ENCODE measurements at places on chromosomes 5 and 9.

GRCh38 chr9:73437758-73438157 is 286.1 kb downstream of the ANXA1 start:
- DNase-seq = no peak

DNA sequence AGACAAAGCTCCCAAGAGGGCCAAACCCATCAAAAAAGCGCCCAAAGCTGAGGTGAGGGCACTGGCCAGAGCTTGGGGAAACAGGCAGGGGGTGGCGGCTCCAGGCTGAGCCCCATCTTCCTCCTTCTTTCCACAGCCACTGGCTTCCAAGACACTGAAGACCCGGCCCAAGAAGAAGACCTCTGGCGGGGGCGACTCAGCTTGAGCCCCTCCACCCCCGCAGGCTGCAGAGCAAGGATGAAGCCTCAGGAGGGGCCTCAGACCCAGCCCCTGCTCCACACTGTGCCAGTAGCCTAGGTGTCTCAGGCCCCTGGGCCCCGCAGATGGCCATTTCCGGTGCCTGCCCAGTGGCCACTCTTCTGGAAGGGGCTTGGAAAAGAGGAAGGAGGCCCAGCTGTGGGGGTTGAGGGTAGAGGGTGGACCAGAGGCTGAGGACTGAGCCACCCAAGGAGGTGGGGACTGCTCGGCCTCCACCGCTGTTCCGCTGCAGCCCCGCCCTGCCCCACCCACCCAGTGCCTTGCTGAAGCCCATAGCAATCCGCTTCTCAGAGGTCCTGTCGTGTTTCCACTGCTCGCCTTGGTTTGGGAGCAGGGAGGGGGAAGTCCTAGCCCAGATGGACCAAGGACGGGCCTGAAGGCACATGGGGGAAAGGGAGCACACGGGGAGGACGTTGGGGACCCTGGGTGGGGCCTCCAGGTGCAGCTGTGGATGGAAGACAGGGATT is 6.9 kb downstream of the REEP2 start:
- DNase-seq = no peak

GRCh38 chr9:112552229-112553056 is 65.8 kb downstream of the KIAA1958 start:
- no peak for DNase-seq

- no peak for DNase-seq
These were observed 22.0 kb upstream of the TIFAB start for GRCh38 chr5:135473956-135474670.

DNA sequence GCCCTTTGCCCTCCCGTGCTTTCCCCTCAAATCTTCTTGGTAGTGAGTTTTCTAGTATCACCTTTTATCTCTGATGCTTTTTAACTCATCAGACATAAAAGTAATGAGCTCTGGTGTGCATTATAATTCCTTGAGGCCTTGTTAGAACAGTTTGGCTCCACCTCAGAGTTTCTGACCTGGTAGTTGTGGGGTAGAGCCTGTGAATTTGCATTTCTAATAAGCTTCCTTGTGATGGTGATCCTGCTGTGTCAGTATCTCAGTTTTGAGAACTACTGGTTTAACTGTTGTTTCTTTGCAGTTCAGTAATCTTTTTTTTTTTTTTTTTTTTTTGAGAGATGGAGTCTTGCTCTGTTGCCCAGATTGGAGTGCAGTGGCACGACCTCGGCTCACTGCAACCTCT is 31.1 kb downstream of the UBE2D2 start:
- no peak for DNase-seq

DNA sequence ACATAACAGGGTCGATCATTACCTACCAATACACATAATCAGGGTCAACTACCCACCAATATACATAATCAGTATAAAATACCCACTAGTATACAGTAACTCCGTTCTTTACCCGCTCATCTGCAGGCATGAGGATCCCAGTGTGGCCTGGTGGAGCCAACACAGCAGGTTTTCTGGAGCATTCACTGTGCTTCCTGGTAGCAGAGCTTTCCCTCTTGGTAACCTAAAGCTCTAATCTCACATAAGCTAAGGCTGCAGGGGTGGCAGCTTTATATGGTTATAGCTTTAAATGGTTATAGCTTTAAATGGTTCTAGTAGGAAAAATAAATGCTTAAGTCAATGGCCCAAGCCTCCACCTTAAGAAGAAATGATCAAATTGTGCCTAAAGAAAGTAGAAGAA is 11.9 kb downstream of the LCN1 start:
- no peak for DNase-seq

DNA sequence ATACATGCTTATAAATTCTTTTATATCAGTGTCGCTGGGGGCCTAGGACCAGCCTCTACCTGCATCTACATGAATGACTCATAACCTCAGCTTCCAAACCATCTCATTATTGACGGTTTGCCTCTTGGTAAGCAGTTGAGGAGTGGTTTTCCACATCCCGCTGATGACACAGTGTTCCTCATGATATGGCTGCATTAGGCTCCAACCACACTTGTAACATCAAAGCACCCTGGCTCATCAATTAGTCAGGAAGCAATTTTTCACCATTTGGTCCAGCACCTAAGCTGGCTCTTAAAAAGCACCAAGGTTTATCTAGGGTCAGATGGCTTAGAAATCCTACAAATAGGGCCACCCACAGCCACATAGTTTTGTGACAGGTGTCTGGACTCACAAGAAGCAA is 402.4 kb downstream of the ARHGEF28 start:
- DNase-seq = no peak

All from hippocampal formation (tissue), 2 donors.